IMR-90 (cell line): ENCODE measurements at places on chromosomes 7 and 10.

GRCh38 chr10:91592266-91592975 lies 40.5 kb downstream of the PPP1R3C start:
- no peak for DNase-seq

DNA sequence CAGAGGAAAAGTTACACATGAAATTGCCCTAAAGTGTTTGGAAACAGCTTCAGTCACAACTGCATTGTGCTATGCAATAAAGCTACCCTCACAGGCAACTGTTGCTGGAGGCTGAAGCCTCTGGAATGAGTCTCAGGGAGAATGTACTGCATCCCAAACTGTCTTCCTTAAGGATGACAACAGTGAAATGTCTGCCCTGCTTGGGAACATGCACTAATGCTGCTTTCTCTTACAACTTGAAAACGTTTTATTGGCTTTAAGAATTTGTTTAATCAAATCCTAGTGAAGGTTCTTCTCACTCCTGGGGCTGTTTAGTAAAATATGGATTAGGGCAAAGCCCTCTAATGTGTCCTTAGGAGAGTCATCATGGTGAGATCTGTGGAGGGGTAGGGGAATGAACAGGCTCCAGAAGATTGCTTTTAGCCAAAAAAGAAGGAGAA lies 215.4 kb downstream of the TWIST1 start:
- no peak for DNase-seq

GRCh38 chr7:40987571-40987970 lies 715.3 kb downstream of the INHBA start:
- peak; percentile 55 for DNase-seq

DNA sequence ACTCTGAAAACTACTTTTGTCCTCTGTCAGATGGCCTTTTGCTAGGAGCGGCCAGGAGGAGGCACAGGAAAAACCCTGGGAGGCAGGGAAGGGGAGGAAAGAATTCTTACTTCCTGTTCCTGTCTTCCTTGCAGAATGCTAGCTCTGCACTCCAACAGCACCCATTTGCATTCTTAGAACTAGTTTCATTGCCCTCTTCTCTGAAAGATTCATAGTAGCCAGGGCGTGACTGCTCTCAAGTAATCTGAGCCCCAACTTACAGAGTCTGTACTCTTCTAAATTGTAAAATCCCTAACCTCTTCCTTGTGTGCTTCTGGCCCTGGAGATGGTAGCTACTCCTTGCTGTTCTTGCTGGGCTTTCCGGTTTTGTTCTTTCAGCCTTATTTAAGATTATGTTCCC lies 75.3 kb upstream of the STEAP1 start:
- no peak for DNase-seq

DNA sequence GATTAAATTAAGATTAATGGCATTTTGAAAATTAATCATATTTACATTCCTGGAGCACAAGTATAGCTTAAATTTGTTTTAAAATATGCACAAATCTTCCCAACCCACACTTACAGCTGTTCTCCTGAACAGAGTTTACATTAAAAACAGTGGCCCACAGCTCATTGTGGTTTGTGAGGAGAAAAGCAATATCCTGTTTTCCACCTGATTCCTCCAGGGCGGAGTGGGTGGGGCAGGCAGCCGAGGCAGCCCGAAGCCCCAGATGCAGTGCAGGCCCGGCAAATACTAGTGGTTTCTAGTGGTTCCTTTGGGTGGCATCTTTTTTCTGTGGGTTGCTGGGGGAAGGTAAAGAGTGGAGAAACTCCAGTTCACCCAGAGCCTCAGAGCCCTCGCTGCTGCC lies 280.8 kb downstream of the ARHGAP12 start:
- peak; percentile 35 for DNase-seq

DNA sequence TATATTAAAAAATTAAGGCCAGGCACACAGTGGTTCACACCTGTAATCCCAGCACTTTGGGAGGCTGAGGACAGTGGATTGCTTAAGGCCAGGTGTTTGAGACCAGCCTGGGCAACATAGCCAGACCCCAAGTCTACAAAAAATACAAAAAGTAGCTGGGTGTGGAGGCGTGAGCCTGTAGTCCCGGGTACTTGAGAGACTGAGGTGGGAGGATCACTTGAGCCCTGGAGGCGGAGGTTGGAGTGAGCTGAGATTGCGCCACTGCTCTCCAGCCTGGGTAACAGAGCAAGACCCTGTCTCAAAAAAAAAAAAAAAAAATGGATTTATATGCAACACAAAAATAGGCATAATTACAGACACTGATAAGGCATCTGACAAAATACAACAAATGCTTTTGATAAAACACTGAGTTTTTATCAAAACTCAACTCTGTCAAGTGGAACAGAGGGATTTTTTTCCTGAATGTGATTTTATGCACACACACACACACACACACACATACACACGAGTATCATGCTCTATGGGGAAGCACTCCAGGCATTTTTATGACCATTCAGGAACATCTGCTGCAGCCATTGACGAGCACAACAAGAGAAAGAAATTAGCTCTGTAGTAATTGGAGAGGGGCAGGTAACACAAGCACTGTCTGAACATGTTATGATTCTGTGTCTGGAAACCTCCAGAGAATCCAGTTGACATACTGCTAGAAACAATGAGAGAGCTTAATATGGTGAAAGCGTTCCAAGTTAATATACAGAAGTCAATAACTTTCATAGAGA lies 193.1 kb downstream of the WDR37 start:
- no peak for DNase-seq

- DNase-seq, result no peak
These were observed 240.7 kb downstream of the ANK3 start for GRCh38 chr10:60149003-60149402.

GRCh38 chr10:125396676-125397075 lies 236.3 kb upstream of the CTBP2 start:
- DNase-seq, result peak; percentile 32

- no peak for DNase-seq
These were observed 90.3 kb upstream of the LYZL2 start for GRCh38 chr10:30719832-30720231.

DNA sequence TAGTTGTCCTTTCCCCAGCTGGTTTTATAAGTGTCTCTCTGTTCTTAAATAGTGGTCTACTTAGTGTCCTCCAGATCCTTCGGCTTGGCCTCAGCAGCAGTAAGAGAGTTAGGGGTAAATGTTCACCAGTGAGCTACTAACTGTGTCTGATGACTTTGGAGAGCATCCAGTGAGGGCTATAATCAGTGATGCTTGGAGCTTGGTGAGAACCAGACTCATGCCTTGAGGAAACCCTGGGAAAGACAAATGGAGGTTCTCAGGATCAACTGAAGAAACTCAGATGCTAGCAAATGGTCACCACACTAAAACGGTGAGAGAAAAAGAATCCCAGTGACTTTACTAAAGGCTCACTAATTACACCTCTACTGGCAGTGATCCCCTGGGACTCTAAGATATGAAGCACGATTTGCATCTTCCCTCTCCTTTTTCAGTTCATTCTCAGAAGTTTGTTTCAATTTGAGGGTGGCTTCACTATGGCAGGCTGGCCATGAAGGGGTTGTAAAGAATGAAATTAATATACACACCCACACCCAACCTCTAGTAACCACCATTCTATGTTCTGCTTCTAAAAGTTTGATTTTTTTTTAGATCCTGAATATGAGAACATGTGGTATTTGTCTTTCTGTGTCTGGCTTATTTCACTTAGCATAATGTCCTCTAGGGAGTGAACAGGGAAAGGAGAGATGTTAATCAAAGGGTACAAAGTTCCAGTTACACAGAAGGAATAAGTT lies 177.9 kb downstream of the PDE1C start:
- no peak for DNase-seq

GRCh38 chr10:133187091-133187905 lies 27.3 kb downstream of the KNDC1 start:
- no peak for DNase-seq

- DNase-seq, result peak; percentile 88
These were observed 311.3 kb upstream of the ZMIZ1 start for GRCh38 chr10:78757344-78757925.
